ENCODE measurements at places on chromosomes 11 and 22. TPM values are rescaled to one million over a fixed set of nuclear protein-coding genes. Genes with fewer than 3 reads are reported as not detected.
A peak's percentile ranks its signal among the peaks of the same experiment; 100 is the strongest.

DNA sequence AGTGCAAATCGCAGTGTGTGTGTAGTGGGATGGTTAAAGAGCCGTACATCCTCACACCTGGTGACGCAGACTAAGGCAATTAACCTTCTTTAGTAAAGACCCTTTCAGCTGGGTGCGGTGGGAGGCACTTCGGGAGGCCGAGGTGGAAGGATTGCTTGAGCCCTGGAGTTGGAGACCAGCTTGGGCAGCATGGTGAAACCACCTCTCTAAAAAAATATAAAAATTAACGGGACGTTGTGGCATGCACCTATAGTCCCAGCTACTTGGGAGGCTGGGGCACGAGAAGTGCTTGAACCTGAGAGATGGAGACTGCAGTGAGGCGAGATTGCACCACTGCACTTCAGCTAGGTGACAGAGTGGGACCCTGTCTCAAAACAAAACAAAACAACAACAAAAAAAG is 31.5 kb downstream of the ZBTB16 start:
- no peak for DNase-seq

GRCh38 chr11:68827733-68828132 is 14.0 kb downstream of the CPT1A start:
- no peak for DNase-seq

DNA sequence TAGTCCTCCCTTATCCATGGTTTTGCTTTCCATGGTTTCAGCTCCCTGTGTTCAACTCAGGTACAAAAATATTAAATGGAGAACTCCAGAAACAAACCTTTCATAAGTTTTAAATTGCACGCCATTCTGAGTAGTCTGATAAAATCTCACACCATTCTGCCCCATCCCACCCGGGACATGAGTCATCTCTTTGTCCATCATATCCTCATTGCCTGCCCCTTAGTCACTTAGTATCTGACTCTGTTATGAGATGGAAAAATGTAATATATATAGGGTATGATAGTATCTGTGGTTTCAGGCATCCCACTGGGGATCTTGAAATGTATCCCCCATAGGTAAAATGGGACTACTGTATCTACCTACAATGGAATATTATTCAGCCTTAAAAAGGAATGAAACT is 35.5 kb upstream of the FGF3 start:
- peak; percentile 33 for DNase-seq

Gene CLCF1
- 13.4 TPM for total RNA-seq

DNA sequence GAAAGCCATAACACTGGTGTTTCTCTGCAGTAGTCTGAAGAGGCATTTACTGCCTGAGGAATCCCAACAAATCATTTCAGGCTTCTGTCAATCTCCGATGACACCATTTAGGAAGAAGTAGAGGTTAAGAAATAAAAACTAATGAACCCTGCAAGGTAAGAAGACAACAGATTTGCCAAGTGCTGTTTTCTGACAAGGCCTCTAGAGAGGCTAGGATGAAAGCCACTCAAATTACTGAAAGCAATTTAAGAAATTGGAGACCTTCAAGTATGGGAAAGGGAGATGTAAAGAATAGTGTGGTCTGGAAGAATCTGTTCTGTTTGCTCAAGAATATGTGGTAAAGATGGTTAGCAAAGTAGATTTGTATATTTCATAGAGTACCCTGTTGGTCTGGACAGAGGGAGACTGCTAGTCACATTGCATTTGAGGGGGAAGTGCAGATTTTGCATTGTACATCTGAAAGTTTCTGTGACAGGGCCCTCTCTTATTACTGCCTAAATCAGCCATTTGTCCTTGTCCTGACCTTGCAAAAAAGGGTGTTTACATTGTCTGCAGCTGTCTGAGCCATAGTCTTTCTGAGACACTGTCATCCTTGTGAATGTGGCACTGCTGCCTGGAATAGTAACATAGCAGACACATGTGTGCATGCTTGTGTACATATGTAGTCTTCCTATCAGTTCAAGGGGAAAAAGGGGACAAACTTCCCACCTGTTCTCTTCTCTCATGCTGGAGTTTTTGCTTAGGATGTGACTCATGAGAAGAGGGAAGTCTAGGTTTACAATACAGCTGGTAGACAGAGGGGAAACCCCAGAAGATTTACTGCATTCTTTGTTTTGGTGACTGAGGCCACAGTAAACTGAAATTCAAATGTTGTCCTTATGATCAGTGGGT is 640.2 kb upstream of the KIRREL3 start:
- DNase-seq = no peak

- DNase-seq = no peak
These were observed 639.3 kb upstream of the KIRREL3 start for GRCh38 chr11:127639916-127640315.

DNA sequence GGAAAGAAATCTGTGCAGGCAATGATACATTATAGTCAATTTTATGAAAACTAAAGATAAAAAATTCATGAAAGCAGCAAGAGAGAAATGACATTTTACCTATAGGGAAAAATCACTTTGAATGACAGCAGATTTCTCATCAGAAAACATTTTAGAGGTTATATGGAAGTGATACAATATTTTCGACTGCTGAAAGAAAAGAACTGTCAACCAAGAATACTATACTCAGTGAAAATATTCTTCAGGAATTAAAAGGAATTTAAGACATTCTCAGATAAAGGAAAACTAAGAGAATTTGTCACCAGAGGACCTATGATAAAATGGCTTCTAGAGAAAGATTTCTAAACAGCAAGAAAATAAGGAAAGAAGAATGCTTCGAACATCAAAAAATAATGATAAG is 820.8 kb downstream of the DLG2 start:
- DNase-seq = no peak
